CD4-positive, alpha-beta T cell treated with Interferon gamma for 1 hour (primary cell): ENCODE measurements at places on chromosomes 7 and 10.

DNA sequence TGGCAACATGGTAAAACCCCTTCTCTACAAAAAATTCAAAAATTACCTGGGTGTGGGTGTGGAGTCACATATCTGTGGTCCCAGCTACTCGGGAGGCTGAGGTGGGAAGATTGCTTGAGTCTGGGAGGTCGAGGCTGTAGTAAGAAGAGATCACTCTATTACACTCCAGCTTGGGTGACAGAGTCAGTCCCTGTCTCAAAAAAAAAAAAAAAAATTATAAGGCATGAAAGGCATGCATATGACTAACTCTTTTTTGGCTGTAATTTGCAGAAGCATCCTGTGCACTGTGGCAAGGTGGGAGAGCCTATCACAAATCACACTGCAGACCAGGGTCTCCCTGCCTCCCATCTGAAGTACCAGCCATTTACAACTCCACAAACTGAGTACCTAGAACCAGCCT, 14.1 kb upstream of the MYPN start:
- no peak for DNase-seq

- DNase-seq: no peak
Observed at GRCh38 chr10:86288695-86289576, 77.7 kb downstream of the GRID1 start.

GRCh38 chr10:72802763-72803505, 90.6 kb upstream of the OIT3 start:
- DNase-seq: no peak

DNA sequence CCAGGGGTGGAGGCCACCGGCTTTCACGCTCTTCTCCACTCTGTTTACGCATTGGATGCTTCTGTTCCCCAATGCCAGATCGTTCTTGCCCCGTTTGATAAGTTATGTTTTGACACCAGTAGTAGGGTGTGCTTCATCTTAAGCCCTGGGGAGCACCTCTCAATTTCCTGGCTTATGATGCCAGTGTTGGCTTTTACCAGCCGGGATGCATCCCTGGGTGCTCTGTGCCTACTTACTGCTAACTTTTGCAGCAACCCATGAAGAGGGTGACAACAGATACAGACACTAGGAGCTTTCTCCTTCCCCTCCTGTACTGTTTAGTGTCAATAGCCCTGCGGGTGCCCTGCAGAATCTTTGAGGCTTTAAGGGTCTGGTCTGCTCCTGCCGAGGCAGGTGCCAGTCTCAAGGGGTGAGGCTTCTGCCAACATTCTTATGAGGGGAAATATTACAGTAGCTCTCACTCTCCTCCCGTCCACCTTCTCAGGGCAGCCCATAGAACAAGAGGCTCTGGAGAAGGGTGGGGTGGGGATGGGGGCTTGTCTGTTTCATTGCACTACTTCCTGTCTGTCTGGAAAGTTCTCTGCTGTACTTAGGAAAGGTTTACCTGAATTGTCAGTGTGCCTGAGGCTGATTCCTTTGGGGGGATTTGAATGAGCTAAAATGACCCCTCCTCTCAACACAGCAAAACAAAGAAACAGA, 23.3 kb downstream of the ADCY1 start:
- no peak for DNase-seq

- no peak for DNase-seq
Observed at GRCh38 chr7:98617960-98618418, 904 bp downstream of the NPTX2 start.

- DNase-seq: no peak
Observed at GRCh38 chr7:133723044-133723443, 404.1 kb upstream of the LRGUK start.

- no peak for DNase-seq
Observed at GRCh38 chr10:132417257-132417910, 20.4 kb downstream of the PWWP2B start.

GRCh38 chr7:134787064-134787463, 7.6 kb downstream of the CALD1 start:
- DNase-seq: no peak

GRCh38 chr7:55052741-55053427, 34.1 kb downstream of the EGFR start:
- no peak for DNase-seq

- DNase-seq: no peak
Observed at GRCh38 chr7:142771353-142771723, 568 bp downstream of the PRSS2 start.

DNA sequence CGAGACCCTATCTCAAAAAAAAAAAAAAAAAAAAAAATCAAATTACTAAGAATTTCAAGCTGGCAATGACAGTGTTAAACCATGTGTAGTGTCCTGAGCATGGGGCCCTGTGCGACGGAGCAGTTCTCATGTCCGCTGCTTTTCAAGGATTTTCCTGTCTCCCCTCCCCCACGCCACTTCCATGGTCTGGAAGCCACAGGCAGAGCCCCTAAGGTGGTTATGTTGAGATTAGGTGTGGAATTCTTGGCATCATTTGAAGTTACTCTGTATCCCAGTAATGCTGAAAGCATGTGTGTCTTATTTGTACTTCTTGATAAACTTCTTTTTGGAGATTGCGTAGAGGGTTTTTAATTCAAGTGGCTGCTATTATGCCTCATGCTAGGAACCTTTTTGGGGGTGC, 65.2 kb downstream of the PFKFB3 start:
- DNase-seq: no peak

- DNase-seq: no peak
Observed at GRCh38 chr7:148204639-148205304, 385.8 kb upstream of the C7orf33 start.

- no peak for DNase-seq
Observed at GRCh38 chr7:40658729-40659128, 523.9 kb downstream of the SUGCT start.

GRCh38 chr7:24549991-24550390, 23.3 kb upstream of the PALS2 start:
- no peak for DNase-seq

DNA sequence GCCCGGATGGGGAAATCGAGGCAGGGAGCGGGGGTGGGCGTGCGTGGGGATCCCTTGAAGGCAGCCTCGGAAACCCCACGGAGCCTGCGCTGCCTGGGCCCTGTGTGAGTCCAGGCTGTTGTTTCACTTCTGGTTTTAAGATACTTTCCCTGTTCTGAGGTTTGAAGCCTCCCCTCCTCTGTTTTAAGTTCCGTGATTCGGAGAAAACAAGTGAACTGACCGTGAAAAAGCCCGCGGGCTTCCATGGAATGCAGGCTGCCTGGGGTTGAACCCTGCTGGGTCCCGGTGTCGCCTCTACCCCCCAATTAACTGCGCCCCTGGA, 401 bp downstream of the LRRC27 start:
- DNase-seq: no peak

DNA sequence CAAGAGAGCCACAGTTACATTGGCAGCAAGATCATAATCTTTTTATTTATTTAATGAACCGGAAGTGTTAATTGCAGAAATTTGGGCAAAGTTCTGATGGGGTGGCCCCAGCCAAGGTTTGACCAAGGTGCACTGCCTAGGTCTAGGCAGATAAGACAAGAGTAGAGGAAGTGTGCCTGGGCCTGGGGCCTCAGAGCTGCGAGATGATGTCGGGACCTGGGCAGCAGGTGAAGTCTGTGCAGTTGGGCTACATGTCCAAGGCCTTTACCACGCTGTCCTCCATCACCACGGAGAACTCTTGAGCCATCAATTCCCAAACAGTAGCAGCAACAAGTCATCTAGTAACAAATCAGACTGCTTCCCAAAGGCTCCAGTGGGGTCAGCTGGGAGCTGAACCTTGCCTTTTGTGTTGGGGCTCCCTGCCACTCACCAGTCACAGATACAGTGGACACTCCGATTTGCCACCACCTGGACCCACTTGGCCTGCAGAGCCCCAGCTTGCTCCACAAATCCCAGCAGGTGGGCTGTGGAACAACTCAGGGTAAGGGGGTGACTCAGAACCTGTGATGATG, 52.5 kb upstream of the COMTD1 start:
- DNase-seq: no peak

GRCh38 chr7:96380111-96380512, 58.2 kb upstream of the SLC25A13 start:
- DNase-seq: no peak

DNA sequence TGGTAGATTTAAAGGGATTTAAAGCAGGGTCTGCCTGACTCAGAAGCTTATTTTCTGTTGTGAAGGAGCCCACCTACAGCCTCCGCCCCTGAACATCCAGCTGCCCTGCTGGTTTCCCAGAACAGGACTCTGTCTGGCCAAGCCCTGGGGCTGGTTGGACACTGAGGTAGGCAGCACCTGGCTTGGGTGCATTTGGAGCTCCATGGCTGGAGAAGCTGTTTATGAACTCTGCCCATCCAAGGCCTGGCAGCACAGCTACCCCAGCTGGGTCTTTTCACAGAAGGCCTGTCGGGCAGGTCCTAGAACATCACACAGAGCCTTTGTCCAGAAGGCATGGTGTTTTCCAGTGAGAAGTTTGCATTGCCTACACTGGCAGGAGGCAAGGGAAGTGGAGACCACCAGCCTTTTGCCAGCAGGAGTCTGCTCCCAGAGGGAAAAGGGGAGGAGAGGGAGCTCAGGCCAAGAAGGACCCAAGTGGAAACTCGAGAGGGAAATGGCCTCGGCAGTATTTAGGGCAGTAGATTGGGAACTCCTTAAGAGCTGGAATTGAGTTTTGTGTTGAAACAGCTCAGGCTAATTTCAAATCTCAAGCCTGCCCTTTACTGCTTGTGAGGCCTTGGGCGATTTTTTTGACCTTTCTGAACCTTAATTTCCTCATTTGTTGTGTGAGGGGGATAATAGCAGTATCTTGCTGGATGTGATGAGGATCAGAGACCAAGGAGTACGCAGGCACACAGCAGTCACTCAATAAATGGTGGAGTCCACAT, 12.3 kb upstream of the PDCD4 start:
- no peak for DNase-seq

GRCh38 chr10:117933036-117933435, 113.7 kb downstream of the RAB11FIP2 start:
- no peak for DNase-seq
